Renal cortical epithelial cell (primary cell): ENCODE measurements at places on chromosomes 1 and 21. TPM values are rescaled to one million over a fixed set of nuclear protein-coding genes. Genes with fewer than 3 reads are reported as not detected.

Gene CCDC30
- total RNA-seq = 0.52 and 5.7 TPM in 2 replicates

Gene TNFRSF1B
- total RNA-seq = 0.35 and 1.6 TPM in 2 replicates

Gene DTL
- 1.1 and 10.2 TPM in 2 replicates for total RNA-seq

Gene NHLH2
- 0.10 TPM in 1 of 2 replicates, not detected in the other for total RNA-seq

Gene PRELP
- total RNA-seq = 0.05 TPM in 1 of 2 replicates, not detected in the other

Gene LRRC53
- total RNA-seq = not detected in 2 replicates

Gene MCOLN2
- 0.89 and 1.9 TPM in 2 replicates for total RNA-seq

DNA sequence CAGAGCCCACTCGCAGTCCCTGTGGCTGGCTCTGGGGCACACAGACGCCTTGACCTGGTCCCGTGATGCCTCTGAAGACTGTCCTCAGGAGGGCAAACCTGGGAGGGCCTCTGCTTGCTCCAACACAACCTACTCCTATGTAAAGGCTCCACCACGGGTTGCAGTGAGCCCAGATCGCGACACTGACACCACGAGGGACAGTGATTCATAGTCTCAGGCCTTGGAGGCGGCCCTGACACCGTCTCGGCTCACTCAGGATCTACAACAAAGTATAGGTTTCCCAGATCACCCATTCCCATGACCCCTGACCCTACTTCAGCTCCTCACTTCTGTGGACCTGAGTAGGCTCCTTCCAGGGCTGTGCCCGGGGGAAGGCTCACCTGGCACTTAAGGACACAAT lies 28.0 kb downstream of the NOL9 start:
- no peak for DNase-seq

GRCh38 chr21:16644685-16645084 lies 868.2 kb upstream of the CXADR start:
- no peak for DNase-seq

- DNase-seq = no peak
Measured at GRCh38 chr1:17674726-17675500, 80.2 kb upstream of the ACTL8 start.

DNA sequence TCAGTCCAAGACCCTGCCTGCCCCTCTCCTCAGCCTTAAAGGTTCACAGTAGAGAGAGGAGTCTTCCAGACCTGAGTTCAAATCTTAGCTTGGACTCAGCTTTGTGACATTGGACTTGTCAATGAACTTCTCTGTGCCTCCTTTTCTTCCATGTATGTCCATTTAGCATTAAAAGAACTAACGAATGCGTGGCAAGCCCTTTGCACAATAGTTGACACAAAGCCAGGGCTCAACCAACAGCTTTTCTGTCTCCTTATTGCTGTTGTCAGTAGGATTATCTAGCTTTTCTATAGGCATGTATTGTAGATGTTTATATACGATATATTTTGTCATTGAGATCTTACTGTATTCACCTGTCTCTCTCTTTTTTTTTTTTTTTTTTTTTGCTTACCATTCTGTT lies 450.8 kb downstream of the PTPRU start:
- DNase-seq = no peak

DNA sequence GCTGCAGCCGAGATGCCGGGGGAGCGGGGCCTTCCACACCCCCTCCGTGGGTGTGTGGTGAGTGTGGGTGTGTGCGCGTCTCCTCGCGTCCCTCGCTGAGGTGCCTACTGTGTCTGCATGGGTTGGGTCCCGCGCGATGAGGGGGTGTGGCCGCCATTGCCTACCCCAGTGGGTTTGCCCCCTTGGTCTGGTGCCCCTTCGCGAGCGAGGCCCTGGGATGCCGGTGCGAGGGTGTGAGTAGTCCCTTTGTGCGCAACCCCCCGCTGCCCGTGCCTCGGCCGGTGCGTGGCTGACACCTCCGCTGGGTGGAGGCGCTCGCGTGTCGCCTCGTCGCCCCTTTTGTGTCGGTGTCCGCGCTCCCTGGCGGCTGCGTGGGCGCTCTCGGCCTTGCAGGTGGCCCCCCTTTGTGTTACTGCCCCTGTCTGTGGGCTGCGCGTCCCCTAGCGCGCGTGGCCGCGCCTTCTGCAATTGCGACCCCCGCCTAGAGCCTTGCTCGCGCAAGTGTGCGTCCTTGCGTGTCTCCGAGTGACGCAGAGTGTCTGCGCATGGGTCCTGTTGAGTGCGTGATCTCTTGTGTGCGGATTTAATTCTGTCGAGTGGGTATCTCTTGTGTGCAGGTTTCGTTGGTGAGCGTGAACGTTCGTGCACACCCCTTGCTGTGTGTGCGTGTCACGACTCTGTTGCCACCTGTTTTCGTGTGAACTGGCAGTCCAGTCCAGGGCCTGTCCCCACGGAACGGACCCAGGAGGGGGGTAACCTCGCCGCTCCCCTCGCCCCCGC lies 553 bp downstream of the TTC3 start:
- DNase-seq = no peak

GRCh38 chr1:10965546-10966226 lies 46.8 kb upstream of the TARDBP start:
- no peak for DNase-seq

GRCh38 chr1:215720126-215720525 lies 153.0 kb downstream of the KCTD3 start:
- no peak for DNase-seq

GRCh38 chr1:51523931-51524330 lies 4.9 kb upstream of the EPS15 start:
- DNase-seq = no peak

- DNase-seq = no peak
Measured at GRCh38 chr1:82499022-82499421, 698.3 kb downstream of the ADGRL2 start.

- DNase-seq = no peak
Measured at GRCh38 chr1:39490596-39491145, 765 bp upstream of the BMP8A start.

- DNase-seq = no peak
Measured at GRCh38 chr1:84510165-84510564, 3.8 kb upstream of the GNG5 start.

- peak; percentile 95 for DNase-seq
Measured at GRCh38 chr21:45427331-45428271, 22.6 kb downstream of the COL18A1 start.

DNA sequence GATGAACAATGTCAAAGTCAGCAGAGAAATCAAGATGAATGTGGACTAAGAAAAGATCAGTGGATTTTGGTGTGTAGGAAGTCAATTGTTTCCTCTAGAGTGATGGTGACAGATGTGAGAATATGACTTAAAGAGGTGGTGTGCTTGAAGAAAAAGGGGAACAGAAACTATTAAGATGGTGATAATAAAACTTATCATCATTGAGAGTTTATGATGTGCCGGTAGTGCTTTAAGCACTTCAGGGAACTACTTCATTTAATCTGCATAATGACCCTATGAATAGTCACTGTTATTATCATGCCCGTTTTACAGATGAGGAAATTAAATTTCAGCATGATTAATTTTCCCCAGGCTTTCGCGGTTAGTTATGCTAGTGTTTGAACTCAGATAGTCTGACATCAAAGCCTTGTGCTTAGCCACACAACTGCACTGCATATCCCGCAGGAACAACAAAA lies 246.9 kb upstream of the LRRC7 start:
- DNase-seq = no peak

- DNase-seq = no peak
Measured at GRCh38 chr1:53484705-53485477, 25.7 kb downstream of the DMRTB1 start.
